ENCODE measurements at places on chromosomes 2 and 18.

DNA sequence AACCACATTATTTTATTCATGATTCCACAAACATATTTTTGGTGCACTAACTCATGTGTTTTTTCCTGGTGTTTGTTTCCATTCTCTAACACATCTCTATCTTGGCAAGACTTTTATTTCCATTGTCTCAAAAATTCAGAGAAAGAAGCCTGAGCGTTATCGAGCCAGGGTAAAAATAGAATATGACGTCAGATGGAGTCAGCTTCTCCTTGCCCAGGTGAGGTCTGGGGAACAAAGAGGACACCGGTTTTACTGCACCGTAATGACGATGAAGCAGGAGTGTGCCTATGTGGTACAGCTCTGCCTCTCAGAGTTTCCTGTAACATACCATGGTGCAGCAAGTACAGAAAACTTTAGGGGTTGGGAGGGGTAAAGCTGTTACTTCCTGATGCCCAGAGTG, 661.6 kb downstream of the PLCL1 start:
- DNase-seq: no peak

- no peak for DNase-seq
Measured at GRCh38 chr18:70310560-70311320, 21.9 kb downstream of the SOCS6 start.

DNA sequence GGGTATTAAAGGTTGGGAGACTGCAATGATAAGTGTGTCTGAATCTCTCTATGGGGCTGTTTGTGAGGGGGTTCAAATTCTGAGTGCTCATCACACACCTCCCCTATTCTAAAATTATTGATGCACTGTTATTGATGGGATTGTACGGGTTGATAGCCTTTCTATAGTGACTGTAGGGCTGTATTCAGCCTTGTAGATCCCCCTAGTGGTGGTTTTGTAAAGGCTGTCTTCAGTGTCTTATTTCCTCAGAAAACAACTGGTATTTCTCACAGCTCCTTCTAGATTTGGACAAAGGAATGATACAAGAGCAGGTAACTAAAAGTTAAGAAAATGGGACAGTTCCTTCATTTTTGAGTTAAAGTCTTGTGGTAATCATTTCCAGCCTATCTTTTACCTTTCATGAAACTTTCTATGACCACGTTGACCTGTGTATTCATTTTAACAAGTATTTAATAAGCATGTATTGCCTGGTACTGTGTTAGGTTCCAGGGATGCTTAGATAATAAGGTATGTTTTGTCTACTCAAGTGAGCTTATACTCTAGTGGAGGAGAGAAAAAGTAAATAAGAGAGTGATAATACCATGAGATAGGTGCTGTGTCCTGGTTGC, 21.2 kb downstream of the SMAD4 start:
- DNase-seq: no peak

DNA sequence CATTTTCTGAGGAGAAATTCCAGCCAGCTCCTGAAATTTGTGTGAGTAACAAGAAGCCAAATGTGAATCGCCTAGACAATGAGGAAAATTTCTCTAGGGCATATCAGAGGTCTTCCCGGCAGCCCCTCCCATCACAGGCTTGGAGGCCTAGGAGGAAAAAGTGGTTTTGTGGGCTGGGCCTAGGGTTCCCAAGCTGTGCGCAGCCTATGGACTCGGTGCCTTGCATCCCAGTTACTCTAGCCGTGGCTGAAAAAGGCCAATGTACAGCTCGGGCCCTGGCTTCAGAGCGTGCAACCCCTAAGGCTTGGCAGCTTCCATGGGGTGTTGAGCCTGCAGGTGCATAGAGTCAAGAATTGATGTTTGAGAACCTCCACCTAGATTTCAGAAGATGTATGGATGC, 556.2 kb upstream of the DSEL start:
- DNase-seq: no peak

- peak; percentile 47 for DNase-seq
Measured at GRCh38 chr2:136381722-136382633, 264.0 kb upstream of the CXCR4 start.

- no peak for DNase-seq
Measured at GRCh38 chr2:69086466-69086865, 73.5 kb downstream of the ANTXR1 start.

DNA sequence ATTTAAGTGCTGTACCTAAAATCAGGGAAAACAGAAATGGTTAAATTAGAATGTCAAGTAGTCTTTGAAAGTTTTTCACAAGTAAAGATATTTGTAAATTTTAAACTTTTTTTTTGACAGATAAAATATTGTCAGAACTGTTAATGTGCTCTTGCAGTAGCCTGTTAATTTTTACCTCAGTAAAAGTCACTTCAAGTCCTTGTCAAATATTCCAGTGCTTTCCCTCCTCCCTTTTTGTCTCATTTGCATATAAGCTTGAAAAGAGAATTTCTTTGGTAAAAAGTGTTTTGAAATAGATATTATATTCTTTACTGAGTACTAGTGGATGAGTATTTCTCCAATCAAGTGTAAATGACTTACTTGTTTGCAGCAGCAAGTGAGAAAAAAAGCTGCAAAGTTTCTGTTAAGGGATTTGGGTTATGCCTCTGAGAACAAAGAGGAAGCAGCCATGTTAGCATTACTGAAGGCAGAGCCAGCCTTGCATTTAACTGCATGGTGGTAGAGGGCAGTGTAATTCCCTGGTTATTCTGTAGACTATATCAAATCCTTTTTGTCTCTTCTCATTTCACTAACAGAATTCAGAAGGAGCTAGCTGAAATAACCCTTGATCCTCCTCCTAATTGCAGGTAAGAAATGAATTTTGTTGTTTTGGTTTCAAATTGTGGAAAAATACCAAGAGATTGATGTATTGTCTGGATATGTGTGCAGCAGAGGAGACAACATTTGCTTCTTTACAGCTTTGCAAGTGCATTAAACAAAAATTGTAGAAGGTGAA, 3.2 kb downstream of the UBE2E3 start:
- DNase-seq: no peak

- no peak for DNase-seq
Measured at GRCh38 chr18:25830787-25831186, 259.6 kb downstream of the SS18 start.

GRCh38 chr2:175560521-175561169, 379.1 kb upstream of the ATP5MC3 start:
- DNase-seq: no peak

GRCh38 chr18:74724186-74724585, 126.5 kb downstream of the ZNF407 start:
- DNase-seq: no peak

DNA sequence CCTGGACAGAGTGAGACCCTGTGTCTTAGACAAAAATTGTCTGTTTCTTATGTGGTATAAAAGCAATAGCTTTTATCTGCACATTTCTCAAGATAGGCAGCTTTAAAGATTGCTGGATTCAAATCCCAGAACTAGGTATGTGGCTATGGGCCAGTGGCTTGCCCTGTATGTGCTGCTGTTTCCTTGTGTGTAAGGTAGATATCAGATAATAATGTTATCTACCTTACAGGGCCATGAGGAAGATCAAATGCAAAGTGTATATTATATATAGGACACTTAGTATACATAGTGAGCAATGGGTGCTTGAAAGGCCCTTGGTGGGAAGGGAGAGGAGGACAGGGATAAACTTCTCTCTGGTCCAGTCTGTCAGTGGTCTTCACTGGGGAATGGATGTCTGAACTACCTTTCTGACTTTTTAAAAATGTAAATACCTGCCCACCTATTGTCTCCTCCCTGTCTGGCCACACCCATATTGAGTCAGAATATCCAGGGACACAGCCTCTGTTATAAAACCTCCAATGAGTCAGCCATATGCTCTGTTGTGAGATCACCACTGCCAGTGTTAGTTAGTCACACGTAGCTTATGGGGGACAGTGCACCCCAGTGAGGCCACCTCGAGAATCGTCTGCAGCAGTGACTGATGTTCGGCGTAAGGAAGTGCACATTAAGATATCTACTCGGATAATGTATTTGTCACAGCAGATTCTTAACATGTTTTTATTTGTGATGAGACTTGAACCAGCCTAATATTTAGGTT, 383.4 kb downstream of the PTPRM start:
- DNase-seq: no peak

GRCh38 chr2:226701052-226701451, 98.6 kb downstream of the IRS1 start:
- DNase-seq: no peak

- no peak for DNase-seq
Measured at GRCh38 chr2:122412360-122412759, 656.9 kb downstream of the TSN start.

- DNase-seq: no peak
Measured at GRCh38 chr2:5694306-5694705, 2.1 kb downstream of the SOX11 start.

DNA sequence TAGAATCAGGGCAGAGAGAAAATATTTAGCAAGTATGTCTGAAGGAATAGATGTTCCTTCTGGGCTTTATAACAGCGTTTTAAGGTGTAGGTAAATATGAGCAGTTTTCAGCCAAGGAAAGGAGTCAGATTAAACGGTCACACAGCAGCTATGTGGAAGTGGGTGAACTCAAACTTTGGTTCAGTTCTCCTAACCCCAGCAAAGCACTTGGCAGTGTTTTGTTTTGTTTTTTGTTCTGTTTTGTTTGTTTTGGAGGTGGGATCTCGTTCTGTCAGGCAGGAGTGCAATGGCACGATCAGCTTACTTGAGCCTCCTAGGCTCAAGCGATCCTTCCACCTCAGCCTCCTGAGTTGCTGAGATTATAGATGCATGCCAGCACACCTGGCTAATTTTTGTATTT, 24.6 kb downstream of the TANC1 start:
- DNase-seq: no peak

DNA sequence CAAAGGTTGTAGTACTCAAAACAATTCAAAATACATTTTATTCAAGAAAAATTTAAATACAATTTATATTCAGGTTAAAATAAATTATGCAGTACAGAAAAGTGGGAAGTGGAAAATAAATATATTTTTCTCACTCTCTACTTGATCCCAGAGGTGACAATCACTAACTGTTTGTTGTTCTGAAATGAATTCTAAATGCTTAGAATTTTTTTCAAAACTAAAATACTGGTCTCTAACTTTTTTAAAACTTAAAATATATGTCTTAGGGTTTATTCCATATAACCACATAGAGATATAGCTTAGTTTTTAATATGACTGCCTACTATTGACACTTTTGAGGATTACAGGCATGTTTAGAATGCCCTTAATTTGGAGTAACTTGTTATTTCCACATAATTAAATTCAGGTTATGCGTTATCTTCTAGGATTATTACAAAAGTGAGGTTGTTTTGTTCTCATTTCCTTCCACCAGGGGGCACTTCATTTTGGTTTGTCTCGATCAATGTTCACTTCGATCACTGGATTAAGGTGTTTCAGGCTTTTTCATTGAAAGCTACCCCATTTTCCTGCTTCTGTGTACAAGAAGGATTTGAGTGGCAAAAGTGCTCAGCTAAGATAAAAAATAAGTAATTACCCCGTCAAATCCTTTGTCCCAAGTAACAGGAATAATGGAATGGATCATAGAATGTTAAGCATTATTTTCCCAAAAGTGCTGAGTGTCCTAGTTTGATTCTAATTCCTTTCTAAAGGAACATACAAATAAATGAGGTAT, 27.1 kb upstream of the TFPI start:
- DNase-seq: no peak

- no peak for DNase-seq
Measured at GRCh38 chr18:37254973-37255372, 310.6 kb downstream of the CELF4 start.

- no peak for DNase-seq
Measured at GRCh38 chr2:126700677-126701076, 44.7 kb downstream of the GYPC start.

- DNase-seq: no peak
Measured at GRCh38 chr2:199378948-199379650, 78.6 kb downstream of the SATB2 start.

- DNase-seq: no peak
Measured at GRCh38 chr2:232268636-232269165, 109.8 kb upstream of the ALPP start.

DNA sequence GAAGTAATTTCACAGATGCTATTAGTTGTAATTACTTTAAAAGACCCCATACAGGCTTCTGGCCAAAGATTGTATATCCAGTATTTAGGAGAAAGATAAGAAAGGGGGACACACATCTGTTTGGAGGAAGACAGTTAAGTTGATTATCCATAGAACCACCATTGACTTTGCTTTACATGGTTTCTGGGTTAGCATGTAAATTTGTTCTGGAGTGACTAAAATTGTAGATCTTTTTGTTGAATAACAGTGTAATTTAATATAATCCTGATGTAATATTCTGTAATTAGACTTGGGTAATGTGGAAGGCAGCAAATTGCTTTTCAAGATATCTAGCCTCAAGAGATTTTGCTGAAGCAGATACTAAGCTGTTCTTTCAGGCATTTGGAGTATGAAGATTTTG, 17.2 kb downstream of the COMMD1 start:
- no peak for DNase-seq

DNA sequence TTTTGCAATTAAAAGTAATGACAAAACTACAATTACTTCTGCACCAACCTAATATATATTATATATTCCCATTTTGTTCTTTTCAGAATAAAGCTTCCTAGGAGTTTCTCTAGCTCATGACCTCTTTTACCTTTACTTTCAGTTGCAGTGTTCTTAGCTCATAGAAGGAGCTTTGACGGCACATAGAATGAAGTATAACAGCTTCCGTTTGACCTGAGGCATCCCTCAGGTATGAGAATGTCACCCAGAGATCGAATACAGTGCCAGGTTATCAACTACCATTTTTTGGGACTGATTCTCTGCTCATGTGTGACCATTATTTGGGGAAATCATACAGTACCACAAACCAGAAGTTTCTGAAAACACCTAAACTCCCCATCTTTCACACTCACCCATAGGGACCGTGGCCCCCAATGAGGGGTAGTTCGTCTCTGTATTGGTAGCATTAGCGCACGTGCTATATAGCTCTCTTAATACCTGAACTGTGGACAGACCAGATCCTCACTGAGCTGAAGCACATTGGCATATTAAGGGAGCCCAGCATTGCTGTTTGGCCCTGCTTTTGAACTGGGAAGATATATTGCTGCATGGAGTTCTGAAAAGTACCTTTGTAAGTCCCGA, 123.0 kb downstream of the SPTBN1 start:
- DNase-seq: no peak

DNA sequence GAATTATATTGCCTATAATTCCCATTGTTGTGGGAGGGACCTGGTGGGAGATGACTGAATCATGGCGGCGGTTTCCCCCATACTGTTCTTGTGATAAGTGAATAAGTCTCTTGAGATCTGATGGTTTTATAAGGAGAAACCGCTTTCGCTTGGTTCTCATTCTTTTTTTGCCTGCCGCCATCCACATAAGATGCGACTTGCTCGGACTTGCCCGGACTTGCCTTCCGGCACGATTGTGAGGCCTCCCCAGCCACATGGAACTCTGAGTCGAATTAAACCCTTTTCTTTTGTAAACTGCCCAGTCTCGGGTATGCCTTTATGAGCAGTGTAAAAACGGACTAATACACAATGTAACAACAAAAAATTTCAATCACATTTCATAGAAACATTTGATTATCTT, 115.8 kb downstream of the C2orf74 start:
- DNase-seq: no peak

DNA sequence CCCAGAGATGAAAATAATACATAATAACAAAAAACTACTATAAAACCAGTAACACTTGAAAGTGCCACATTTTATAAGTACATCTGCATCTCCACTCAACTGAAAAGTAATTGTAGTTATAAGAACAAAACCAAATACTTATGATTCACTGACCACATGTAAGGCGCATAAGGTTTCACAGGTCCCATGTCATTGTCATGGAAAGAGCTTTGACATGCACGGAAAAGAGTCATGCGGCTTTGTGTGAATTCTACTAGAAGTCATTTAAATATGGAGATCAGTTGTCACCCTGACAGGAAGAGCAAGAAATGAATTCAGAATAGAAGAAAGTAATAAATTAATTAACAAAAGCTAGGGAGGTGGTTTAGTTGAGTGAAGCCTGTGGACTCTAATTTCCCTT, 459.1 kb downstream of the CDH2 start:
- DNase-seq: no peak
